ENCODE measurements at places on chromosomes 1 and 21.

DNA sequence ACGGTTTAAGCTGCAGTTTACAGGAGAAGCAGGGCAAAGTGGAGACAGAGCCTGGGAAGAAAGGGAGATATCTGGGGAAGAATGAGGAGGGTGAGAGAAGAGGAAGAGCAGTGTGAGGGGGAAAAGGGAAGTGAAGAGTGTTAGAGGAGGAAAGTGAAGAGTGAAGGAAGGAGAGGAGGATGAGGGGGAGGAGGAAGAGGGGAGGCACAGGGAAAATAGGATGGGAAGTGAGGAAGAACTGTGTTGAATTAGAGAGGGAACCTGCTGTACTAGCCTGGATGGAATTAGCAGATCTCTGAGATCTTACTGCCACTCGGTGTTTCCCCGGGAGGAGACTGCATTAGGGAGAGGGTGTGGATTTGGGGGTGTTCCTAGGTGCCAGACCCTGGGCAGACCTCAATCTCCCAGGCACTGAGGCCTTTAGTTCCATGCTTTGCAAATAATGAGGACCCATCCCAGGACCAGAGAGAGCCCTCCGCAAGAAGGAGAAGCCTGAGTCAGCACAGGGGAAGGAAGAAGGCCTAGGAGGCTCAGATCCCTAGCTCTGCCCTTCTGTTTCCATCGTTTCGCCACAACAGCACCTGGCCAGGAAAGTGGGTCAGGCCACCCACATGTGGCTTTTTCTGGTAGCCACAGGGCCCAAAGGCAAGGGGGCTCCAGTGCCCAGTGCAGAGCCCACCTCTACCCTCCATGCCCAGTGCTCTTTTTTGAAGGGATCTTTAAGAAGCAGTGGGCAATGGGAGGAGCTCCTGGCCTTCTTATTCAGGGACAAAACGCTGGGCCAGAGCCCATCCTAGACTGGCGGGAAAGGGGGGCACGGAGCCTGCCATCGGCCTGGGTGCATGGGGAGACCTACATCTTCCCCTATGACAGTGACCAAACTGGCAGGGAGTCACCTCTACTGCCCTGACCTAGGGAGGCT lies 2.0 kb downstream of the LRRN2 start:
- DNase-seq: no peak

GRCh38 chr21:46006547-46007491 lies 25.2 kb downstream of the COL6A1 start:
- no peak for DNase-seq

- no peak for DNase-seq
Observed at GRCh38 chr1:231272173-231272572, 31.2 kb downstream of the GNPAT start.

DNA sequence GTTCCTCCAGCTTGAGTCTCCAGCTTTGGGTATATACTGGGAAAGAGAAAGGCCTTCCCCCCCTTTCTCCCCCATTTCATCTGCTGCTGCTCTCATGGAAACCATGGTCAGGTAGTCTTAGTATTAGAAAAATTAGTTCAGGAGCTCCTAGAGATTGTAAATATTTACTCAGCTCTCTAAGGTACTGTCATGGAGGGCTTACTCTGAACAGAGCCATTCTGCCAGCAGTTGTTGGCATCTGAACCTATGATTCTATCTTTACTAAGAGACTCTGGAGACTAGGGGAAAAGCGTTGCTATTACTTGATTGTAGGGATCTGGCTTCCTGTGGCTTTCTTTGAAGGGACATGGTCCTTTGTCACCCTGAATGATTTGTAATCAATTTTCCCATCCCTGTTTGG lies 6.1 kb downstream of the INTS3 start:
- no peak for DNase-seq

GRCh38 chr1:47696404-47696736 lies 258.5 kb downstream of the FOXD2 start:
- DNase-seq: no peak

- DNase-seq: no peak
Observed at GRCh38 chr1:164685266-164686035, 126.5 kb downstream of the PBX1 start.

- no peak for DNase-seq
Observed at GRCh38 chr1:24345334-24345733, 26.2 kb downstream of the GRHL3 start.

DNA sequence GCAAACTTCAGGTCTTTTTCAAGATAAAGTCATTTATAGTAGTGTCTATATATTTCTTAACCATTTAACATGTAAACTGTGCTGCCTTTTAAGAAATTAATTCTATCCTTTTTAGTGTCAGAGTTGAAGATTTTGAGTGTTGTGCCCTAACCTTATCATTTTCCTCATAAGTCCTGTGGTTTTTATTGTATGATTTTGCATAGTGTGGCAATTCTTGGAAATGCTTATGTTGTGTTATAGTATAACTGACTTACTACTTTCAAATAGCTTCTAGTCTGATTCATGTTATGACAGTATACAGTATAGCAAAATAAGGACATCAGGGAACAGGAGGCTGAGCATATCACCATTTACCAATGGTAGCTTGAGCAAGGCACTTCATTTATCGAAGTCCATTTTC lies 99.1 kb downstream of the PTBP2 start:
- DNase-seq: no peak

DNA sequence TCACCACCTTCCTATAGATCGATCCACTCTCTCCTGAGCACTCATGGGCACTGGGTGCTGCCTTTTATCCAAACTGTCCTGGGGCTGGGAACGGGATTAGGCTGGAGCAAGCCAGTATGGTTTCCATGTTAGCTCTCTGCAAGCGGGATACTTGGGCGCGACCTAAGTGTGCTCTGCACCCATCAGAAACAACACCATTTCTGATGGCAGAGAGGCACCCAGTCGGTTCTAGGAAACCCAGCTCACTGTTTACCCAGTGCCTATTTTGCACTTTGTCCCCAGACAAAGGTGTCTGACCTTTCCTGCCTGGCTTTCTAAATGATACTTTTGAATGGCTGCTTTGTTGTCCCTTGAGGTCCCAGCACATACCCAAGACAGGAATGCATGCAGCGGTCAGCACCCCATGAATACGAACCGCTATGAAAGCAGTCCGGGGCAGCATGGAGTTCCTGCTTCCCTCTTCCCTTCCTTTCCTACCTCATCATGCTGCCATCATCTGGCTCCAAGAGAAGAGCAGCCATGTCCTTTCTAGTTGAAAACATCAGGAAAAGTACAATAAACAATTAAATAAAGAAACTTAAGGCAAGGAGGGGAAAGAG lies 83.9 kb downstream of the TRABD2B start:
- no peak for DNase-seq

Measured in brain (organoid and tissue), 16 donors.